IMR-90 (cell line): ENCODE measurements at places on chromosomes 5 and 9. TPM values are rescaled to one million over a fixed set of nuclear protein-coding genes. Genes with fewer than 3 reads are reported as not detected.

- DNase-seq, result no peak
These were observed 33.5 kb downstream of the KCNMB1 start for GRCh38 chr5:170355601-170356098.

DNA sequence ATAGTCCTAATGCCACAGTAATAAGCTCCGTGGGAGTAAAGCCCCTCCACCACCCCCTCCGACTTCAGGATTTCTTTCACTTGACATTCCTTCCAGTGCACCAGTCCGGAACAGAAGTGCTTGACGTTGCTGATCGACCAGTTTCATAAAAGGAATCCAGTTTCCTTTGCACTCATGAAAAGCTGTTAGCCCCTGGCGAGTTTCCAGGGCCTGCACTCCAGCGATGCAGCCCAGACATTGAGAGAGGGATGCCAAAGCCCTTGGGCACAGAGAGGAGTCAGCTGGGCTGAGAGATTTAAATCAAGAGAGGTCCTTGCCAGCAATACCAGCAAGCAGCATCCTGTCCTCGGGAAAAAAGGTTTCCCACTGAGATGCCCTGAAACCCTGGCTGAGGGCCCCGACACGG is 170.1 kb downstream of the GABBR2 start:
- peak; percentile 25 for DNase-seq

- no peak for DNase-seq
These were observed 87.5 kb downstream of the CAMK4 start for GRCh38 chr5:111311666-111312065.

- peak; percentile 12 for DNase-seq
These were observed 342.7 kb downstream of the ARHGEF28 start for GRCh38 chr5:73968729-73969128.

DNA sequence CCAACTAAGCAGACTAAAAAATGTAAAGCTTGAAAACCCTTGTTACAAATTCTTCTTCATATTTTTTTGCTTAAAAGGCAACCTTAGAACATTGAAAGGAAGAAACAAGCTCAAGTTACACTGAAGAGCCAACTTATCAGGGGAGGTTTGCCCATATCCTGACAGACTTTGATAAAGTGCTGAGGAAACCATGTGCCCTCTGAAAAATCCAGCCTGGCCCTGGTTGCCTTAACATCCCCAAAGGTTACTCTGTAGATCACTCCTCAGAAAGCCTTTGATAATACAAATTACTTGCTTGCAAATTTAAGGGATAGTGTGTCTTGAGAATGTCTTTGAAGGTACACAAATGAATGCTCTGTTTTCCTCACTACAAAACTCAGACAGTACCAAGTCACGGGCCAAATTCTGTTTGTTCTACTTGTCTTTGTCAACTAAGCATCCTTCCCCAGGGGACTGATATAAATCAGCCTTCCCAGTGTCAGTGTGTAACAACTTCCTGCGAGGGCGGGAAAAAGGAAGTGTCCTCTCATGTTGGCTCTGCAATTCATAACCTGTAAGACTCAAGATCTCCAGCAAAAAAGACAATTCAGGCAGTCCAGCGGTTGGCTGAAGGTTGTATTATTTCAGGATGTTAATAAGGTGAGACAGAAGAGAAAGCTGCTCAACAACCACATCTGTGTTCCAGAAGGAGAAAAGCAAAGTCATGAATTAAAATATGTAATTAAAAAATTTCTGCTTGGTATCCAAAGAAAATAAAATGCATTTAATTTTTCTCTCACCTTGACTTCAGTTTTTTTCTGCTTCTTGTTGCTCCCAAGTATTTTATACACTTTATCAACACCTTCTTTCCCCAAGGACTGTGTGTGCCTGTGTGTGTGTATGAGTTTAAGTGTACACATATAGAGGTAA is 199.9 kb downstream of the PIK3R1 start:
- no peak for DNase-seq

- DNase-seq, result peak; percentile 78
These were observed 11.1 kb downstream of the TTC39B start for GRCh38 chr9:15295761-15296405.

Gene SOHLH1
- not detected in 2 replicates for total RNA-seq

GRCh38 chr5:42943931-42944631 is 96.0 kb downstream of the ANXA2R start:
- DNase-seq, result peak; percentile 11

DNA sequence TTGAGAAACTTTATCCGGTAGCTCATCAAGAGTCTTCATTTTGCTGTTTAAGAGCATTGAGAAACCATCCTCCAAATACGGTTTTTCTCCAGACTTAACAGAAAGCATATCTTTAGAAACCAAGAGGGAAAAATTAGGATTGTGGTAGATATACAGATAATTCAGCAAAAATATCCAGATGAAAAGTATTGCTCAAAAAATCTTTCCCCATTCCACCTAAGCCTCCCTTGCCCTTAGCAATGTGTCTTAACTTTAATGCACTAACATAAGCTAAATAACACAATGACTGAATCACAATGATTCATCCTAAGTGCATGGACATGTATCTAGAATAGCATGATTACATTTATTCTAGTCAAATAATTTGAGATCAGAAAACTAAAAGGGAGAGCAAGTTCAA is 130.3 kb upstream of the TARS1 start:
- DNase-seq, result peak; percentile 95
